ENCODE measurements at places on chromosomes 12 and 14.

- no peak overlapping the region for H3K27ac ChIP-seq
- no peak for DNase-seq
- H3K36me3 ChIP-seq: no peaks in the 10 kb centered on the region
- no peak overlapping the region for H3K4me3 ChIP-seq
Observed at GRCh38 chr12:114473717-114474116, 67.8 kb upstream of the TBX5 start.

DNA sequence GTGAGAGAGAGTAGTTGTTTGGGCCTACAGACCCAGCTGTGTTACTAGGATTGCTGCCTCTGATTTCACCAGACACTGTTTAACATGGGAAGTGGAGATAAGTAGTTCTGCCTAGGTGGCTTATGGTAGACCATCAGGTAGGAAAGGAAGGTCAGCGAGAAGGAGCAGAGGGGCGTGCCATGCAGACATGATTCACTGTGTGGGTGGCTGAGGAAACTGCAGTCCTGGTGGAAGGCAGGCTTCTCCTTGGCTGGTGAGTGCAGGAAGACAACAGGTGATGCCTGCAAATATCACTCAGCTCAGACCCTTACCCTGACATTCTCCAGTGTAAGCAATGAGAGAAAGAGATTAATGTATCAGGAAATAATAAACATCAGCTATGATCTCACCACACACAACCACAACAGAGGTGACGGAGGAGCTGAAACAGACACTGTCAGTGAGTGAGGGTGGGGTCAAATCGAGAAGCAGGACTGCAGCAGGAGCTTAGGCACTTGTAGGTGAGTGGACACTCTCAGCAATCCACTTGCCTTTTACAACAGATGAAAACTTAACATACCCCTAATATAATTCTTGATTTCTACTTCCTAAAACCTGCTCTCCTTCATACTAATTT, 2.1 kb upstream of the PRR4 start:
- no peak overlapping the region for H3K27ac ChIP-seq
- no peak for DNase-seq
- H3K27me3 ChIP-seq: no peaks in the 10 kb centered on the region
- H3K4me1 ChIP-seq: no peaks in the 10 kb centered on the region
- no peak overlapping the region for H3K4me3 ChIP-seq

DNA sequence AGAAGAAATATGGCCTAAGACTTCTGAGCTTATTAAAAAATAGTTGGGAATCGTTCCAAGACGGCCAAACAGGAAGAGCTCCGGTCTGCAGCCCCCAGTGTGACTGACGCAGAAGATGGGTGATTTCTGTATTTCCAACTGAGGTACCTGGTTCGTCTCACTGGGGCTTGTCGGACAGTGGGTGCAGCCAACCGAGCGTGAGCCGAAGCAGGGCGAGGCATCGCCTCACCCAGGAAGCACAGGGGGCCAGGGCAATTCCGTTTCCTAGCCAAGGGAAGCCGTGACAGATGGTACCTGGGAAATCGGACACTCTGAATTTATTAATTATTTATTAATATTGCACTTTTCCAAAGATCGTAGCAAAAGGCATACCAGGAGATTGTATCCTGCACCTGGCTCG, 857.8 kb downstream of the C12orf50 start:
- no peak overlapping the region for H3K4me3 ChIP-seq
- no peaks in the 10 kb centered on the region for H3K36me3 ChIP-seq
- no peaks in the 10 kb centered on the region for H3K27me3 ChIP-seq
- DNase-seq: no peak
- H3K4me1 ChIP-seq: no peaks in the 10 kb centered on the region

DNA sequence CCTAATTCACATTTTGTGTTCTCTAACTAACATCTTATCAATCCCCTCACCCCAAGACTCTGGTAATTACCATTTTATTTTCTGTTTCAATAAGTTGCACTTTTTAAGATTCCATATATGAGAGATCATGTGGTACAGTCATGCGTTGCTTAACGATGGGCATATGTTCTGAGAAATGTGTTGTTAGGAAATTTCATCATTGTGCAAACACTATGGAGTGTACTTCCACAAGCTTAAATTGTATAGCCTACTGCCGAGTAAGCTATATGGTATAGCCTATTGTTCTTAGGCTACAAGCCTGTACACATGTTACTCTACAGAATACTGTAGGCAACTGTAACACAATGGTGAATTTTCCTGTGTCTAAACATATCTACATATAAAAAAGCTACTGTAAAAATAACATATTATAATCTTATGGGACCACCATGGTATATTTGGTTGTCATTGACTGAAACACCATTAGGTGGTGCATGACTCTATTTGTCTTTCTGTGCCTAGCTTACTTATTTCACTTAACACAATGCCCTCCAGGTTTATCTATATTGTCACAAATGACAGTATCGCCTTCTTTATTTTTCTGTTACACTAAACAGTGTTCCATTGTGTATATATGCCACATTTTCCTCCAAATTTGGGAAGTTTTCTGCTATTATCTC, 473.4 kb upstream of the LMO3 start:
- H3K36me3 ChIP-seq: no peaks in the 10 kb centered on the region
- H3K4me1 ChIP-seq: no peaks in the 10 kb centered on the region

DNA sequence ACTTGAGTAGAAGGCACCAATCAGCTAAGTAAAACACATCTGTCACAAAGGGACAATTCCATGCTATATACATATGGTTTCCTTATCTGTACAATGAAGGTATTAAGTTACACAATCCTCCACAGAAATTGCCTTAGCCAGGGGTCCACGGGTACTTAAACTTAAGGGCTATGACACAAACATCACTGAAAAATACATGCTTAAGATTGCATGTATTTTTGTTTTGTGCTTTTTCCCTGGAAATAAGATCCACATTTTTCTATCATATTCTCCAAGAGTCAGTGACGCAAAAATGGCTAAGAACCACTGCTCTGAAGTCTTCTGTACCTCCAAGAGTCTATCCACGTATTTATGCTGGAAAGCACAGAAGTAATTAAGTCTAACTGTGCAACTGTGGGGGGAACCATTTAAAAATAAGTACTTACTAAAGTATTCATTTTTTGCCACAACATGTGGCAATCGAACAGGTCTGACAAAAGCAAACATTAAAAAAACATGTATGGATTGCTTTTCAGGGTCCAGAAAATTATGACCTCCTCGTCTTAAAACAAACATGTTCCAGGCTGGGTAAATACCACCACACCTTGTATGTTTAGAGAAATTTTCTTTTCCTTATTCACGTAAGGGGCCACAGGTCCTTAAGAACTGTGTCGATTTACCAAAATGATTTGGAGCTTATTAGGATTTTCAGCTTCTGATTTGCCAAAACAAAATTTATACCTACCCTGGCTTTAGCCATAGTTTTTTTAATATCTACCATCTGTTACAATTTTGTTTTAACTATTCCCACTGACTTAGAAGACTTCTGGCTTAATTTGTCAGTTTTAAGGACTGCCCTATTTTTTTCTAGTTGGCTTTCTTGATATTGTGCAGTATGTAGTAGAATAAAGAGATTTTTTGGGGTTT, 2.8 kb downstream of the SLC38A2 start:
- H3K4me1 ChIP-seq: peaks cover 69% of the 10 kb centered on the region
- peaks cover 63% of the 10 kb centered on the region for H3K36me3 ChIP-seq
- H3K27me3 ChIP-seq: no peaks in the 10 kb centered on the region
- peak overlapping the region; percentile 98 for H3K27ac ChIP-seq

DNA sequence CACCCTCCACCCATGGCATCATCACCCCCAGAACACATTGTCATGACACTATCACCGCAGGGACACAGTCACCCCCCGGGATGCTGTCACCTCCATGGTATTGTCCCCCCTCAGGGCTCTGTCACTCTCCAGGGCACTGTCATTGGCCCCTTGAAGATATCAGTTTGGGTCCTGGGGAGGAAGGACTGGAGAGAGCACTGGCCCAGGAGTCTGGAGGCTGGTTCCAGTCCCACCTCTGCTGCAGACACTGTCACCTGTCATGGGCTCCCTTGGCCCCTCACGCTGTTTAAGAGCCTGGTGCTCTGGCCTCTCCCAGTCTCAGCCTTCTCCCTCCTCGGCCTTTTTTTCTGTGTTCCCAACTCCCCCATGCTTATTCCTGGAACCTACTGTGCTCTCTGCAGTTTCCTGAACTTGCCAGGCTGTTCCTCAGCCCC, 31.9 kb downstream of the SERPINA3 start:
- no peak overlapping the region for H3K4me3 ChIP-seq
- H3K36me3 ChIP-seq: no peaks in the 10 kb centered on the region
- H3K27ac ChIP-seq: no peak overlapping the region

- no peak for DNase-seq
- peaks cover 37% of the 10 kb centered on the region for H3K27me3 ChIP-seq
- no peak overlapping the region for H3K27ac ChIP-seq
- H3K4me3 ChIP-seq: no peak overlapping the region
- no peaks in the 10 kb centered on the region for H3K4me1 ChIP-seq
Observed at GRCh38 chr14:92258934-92259333, 64.0 kb upstream of the SLC24A4 start.

GRCh38 chr12:120767071-120768024, 41.7 kb downstream of the ACADS start:
- H3K27me3 ChIP-seq: no peaks in the 10 kb centered on the region
- peaks cover 77% of the 10 kb centered on the region for H3K36me3 ChIP-seq
- H3K4me1 ChIP-seq: no peaks in the 10 kb centered on the region
- no peak overlapping the region for H3K4me3 ChIP-seq
- peak overlapping the region; percentile 45 for H3K27ac ChIP-seq
